ENCODE measurements at places on chromosomes 4 and X.

DNA sequence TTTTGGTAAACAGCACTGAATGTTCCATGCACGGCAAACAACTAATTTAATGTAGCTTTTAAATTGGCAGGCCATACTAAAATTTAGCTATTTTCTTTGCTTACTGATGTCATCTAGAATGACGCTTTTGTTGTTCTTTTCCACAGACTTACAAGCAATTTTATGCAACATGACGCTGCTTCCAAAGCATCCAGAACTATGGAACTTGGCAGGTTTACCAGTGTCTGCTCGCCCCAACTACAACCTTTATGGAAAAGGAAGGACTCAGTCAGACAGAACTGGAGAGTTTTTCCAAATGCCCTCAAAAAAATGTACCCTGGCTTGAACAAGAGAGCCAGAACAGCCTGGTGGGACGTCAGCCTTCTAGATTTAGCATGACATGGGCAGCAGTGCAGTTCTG is 58.7 kb downstream of the ANOS1 start:
- DNase-seq, result no peak

DNA sequence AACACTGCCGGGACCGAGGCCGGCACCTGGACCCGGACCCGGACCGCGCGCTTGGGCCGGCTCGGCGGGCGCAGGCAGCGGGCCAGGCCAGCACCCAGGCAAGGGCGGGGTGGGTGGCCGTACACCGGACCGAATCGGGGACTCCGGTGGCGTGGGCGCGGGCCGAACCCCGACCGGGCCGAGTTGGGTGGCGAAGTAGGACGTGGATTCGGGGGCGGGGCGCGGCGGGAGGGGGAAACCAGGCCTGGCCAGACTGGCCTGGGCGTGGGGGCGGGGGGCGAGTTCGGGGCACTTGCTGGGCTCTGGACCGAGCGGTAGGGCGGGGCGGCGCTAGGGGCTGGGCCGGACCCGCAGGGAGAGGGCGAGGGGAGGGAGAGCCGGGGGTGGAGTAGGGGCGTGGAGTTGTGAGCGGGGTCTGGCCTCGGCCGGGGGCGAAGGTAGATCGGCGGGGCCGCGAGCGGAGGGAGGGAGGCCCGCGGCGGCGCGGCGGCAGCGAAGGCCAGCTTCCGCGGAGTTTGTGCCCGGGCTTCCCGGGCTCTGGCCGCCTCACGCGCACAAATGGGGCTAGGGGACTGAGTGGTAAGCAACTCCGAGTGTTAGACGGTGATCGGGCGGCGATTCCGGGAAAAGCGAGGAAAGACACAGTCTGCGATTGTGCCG is 1.8 kb upstream of the BCORL1 start:
- DNase-seq, result no peak

GRCh38 chr4:138845664-138846063 is 169.9 kb upstream of the NOCT start:
- no peak for DNase-seq

DNA sequence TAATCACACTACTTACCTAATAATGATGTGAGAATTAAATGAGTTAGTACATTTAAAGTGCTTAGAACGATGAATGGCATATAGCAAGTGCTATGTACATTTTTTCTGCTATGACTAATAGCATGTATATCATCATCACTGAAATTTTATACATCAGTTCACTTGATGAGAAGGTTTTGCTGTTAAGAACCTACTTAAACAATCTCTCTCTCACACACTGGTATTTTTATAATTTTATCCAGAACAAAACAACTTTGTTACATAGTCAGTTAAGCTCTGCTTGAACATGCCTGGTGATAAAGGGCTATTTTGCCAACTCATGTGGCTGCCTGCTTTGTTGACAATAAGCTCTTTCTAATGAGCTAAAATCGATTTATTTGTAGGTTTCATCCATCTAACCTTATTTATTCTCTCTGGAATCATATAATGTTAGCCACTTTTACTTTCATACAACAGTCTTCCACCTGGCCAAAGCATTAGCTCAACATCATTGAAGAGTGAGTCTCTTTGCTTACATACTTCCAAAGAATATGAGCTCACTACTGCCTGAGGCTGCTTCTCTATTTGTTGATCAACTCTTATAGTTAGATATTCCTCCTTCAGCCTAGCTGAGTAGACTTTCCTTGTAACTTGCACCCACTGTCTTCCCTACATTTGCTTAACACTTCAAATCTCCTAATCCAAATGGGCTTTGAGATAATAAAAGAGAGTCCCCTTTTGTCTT is 372.7 kb upstream of the BOD1L1 start:
- no peak for DNase-seq

DNA sequence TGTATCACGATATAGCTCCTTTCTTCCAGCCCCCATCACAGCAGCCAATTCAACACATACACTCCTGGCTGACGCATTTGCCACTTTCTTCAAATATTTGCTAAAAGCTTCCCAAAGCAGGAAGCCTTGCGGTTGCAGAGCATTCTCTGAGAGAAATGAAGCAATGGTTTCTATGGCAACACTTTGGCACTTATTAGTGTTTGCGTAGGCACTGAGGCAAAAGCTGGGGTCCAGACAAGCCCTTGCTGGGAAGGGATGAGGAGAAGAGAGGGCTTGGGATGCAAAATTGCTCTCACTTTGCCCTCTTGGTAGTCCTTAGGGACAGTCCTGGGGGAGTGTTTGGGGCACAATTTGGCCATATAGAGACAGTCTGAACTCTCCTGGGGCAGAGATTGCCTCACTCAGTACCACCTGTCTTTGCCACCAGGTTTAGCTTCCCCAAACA is 55.0 kb upstream of the PAK3 start:
- DNase-seq, result no peak

- no peak for DNase-seq
These were observed 28.4 kb upstream of the TNIP3 start for GRCh38 chr4:121192480-121192879.

GRCh38 chr4:2045518-2045951 is 13.6 kb upstream of the NAT8L start:
- DNase-seq, result no peak

- no peak for DNase-seq
These were observed 15.8 kb downstream of the C4orf50 start for GRCh38 chr4:6002492-6002833.

GRCh38 chr4:101101072-101101471 is 246.3 kb downstream of the PPP3CA start:
- DNase-seq, result no peak

- DNase-seq, result no peak
These were observed 92.7 kb upstream of the PPP2R3B start for GRCh38 chrX:479273-479981.

DNA sequence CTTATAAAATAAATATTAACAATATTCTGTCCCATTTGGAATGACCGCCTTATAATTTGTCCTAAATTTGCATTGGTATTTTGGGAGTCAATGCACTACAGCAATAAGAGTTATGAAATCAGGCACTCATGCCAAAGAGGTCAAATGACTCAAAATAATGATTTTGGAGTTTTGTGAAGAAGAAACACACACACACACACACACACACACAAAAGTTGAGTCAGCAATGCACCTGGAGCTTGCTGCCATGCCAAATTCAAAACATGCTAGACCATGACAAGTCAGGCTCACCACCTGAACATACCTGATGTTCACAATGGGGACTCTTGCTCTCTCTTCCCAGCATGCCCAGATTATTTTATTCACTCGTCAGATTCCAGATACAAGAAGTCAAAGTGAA is 56.7 kb downstream of the PROM1 start:
- no peak for DNase-seq

GRCh38 chr4:87516683-87517082 is 12.5 kb downstream of the SPARCL1 start:
- no peak for DNase-seq

- DNase-seq, result no peak
These were observed 43.1 kb upstream of the RPS6KA3 start for GRCh38 chrX:20309806-20310205.

GRCh38 chr4:152068866-152069265 is 308.1 kb upstream of the GATB start:
- DNase-seq, result no peak

DNA sequence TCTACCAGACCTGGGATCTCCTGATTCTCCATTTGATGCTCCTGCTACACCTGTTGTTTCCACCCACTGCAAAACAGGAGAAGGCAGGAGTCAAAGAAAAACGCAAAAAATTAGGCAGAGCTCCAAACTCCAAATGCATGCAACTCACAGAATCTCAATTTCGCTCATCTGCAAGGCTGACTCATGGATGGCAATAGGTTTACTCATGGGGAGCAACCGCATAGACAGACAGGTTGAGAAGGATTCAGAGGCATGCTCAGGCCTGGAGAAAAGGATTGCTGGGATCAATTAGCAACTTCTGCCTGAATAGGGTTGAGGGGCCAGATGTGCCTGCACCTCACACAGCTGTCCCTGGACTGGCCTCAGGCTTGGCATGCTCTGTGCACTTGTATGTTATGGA is 231.0 kb downstream of the LDB2 start:
- no peak for DNase-seq

DNA sequence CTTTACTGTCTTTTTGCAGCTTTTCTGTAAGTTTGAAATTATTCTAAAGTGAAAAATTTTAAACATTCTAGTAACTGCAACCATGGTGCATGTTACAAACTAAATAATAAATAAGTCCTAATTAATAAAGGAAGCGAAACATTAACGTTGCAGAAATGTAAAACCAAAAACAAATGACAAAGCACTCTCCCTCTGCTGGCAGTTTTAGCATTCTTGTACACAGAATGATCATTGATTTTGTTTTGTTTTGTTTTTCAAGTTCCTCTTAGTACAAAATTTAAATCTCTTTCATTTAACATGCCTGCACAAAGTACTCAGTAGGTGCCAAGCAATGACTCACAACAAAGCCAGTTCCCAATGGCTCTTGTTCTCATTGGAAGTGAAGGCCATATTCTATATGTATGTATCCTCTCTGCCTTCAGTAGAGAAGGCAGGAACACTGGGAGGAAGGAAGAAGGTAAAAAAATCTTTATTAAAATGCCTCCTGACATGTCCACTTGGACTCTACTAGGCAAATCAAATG is 13.7 kb upstream of the TMSB4X start:
- no peak for DNase-seq

DNA sequence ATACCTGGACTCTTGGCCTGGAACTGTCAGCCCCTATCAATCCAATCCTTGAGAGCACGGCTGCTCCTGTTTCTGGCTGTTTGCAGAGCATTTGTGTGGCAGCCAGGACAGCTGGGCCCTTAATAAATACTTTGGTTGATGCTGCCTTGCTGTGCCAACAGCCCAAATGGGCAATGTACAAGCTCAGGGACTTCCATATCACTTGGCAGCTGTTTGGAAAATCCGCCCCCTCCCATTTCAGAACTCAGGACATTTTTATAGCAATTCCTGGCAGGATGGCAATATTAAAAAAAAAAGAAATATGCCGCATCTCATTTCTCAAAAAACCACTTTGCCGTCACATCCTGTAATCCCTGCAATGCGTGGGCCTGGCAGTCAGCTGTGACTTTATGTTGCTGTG is 218.9 kb downstream of the HS3ST1 start:
- DNase-seq, result no peak

GRCh38 chr4:41882625-41883347 is 52.4 kb upstream of the TMEM33 start:
- no peak for DNase-seq

DNA sequence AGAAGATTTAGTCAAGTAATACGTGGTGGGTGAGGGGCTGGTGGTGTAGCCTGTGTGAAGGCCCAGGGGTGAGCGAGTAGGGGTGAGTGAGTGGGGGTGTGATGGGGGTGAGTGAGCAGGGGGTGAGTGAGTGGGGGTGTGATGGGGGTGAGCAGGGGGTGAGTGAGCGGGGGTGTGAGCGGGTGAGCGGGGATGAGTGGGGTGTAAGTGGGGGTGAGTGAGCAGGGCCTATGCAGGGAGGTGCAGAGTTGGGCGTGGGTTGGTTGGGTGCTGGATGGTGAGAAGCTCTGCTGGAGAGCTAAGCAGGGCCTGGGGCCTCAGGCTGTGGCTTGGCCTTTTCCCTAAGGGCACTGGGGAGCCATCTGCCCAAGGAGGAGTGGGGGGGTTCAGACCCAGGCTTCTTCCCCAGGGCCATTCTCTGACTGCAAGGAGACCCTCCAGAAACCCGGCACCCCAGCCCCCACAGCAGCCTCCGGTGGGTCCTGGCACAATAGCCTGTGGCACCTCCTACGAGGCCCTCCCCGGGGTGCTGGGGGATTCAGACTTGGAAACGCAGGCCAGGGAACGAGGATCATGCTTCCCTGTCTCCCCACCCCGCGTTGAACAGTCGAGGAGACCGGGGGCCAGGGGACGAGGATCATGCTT is 30.4 kb downstream of the SH3TC1 start:
- no peak for DNase-seq

- peak; percentile 2 for DNase-seq
These were observed 93.2 kb downstream of the IL1RAPL2 start for GRCh38 chrX:104659005-104659744.

DNA sequence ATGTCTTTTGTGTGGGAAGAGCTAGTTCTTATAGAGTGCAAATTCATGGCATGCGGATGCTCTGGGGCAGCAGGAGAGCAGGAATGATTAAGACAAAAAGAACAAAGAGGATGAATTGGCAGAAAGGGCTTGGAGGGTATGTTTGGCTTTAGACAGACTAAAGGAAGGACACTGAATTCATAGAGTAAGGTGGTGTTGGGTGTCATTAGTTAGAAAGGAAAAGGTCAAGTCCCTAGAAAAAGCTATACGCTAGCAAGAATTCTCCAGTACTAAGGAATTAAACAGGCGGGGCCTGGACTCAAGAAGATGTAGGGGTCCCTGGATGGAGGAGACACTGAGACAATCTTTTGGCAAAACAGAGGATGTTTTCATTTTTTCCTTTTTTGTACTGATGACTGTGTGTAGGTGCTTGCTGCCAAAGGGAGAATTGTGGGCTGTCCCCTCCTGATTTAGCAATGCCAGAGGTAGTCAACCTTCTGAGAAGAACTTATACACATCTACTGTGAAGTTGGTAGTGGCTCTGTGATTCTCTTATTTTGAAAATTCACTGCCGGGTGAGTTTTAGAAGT is 391.0 kb downstream of the SPRY1 start:
- no peak for DNase-seq

DNA sequence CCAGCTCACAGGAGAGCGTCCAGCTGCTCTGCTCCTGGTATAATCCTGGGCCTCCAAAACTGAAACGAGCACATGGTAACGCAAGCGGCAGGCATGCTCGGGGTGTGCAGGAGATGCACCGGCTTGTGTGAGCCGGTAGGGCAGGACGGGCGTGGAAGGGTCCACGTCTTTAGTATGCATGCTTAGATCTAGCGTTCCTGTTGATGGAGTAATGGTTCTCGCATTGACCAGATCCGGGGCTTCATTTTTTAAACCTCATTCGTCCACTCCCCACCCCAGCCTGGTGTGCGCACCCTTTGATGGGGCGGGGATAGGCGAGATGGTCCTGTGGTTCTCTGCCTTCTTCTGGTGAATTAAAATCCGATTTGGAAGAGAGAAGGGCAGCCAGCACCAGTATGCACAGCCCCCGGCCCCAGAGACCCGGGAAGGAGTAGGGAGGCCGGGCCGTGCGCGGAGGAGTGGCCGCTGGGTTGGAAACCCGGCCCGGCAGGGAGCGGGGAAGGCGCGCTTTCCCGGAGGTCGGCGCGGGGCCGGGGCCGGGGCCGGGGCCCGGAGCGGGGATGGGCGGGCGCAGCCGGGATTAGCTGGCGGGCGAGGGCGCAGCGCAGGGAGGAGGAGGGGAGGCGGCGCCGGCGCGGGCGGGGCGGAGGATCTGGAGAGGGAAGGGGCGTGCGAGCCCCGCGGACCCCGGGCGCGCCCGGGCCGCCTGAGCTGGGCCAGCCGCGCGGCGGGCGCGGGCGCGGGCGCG is 39.9 kb downstream of the FAM149A start:
- no peak for DNase-seq
